ENCODE measurements at places on chromosomes 1 and 21. TPM values are rescaled to one million over a fixed set of nuclear protein-coding genes. Genes with fewer than 3 reads are reported as not detected.

The C1QTNF12 gene
- 0.88 TPM for polyA plus RNA-seq

The GUCA2A gene
- not detected for polyA plus RNA-seq

The PEAR1 gene
- polyA plus RNA-seq = not detected

The USH2A gene
- polyA plus RNA-seq = not detected

The PRRX1 gene
- polyA plus RNA-seq = not detected

The TNFRSF4 gene
- not detected for polyA plus RNA-seq

The HSPB7 gene
- not detected for polyA plus RNA-seq
